ENCODE measurements at places on chromosomes 2 and 18. TPM values are rescaled to one million over a fixed set of nuclear protein-coding genes. Genes with fewer than 3 reads are reported as not detected.

The GREB1L gene
- total RNA-seq = not detected

The HOXD13 gene
- total RNA-seq = not detected

The NHEJ1 gene
- total RNA-seq = 8.9 TPM

The CNDP1 gene
- not detected for total RNA-seq

The ZNF514 gene
- 7.4 TPM for total RNA-seq

The PDCD1 gene
- 0.20 TPM for total RNA-seq

The LYPD6B gene
- total RNA-seq = 3.2 TPM

The WDR12 gene
- 39.6 TPM for total RNA-seq

The POTEI gene
- total RNA-seq = not detected

The UGT1A10 gene
- 6.9 TPM for total RNA-seq

The KCNG3 gene
- 0.12 TPM for total RNA-seq

The SIGLEC15 gene
- total RNA-seq = not detected

The PID1 gene
- 1.2 TPM for total RNA-seq

The EDAR gene
- 4.8 TPM for total RNA-seq

The SNTG2 gene
- total RNA-seq = 0.60 TPM

The ATRAID gene
- total RNA-seq = 75.0 TPM

The FAM117B gene
- 10.0 TPM for total RNA-seq

The MLPH gene
- 5.3 TPM for total RNA-seq

The RAB27B gene
- 35.3 TPM for total RNA-seq

The DNAH6 gene
- 0.04 TPM for total RNA-seq

The ACOXL gene
- total RNA-seq = not detected

The PRKAG3 gene
- total RNA-seq = not detected
